ENCODE measurements at places on chromosomes 3 and 15.

GRCh38 chr3:143328451-143328850 lies 208.9 kb downstream of the CHST2 start:
- no peak for DNase-seq

- no peak for DNase-seq
Observed at GRCh38 chr3:79052054-79052681, 715.6 kb downstream of the ROBO1 start.

DNA sequence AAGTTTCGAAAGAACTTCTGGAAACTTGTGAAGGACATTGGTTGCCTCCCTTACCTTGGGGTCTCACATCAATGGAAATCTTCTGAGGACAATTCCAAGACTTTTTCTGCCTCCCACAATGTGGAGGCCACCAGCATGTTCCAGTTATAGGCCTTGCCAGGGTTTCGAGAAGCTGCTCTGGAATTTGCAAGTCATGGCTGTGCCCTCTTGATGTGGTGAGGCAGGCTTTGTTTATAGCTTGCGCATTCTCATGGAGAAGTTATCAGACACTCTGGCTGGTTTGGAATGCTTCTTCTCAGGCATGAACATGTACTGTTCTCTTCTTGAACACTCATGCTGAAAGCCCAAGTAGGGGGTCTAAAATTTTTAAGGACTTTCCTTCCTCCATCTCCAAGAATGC lies 4.1 kb downstream of the CXCR6 start:
- DNase-seq: no peak

DNA sequence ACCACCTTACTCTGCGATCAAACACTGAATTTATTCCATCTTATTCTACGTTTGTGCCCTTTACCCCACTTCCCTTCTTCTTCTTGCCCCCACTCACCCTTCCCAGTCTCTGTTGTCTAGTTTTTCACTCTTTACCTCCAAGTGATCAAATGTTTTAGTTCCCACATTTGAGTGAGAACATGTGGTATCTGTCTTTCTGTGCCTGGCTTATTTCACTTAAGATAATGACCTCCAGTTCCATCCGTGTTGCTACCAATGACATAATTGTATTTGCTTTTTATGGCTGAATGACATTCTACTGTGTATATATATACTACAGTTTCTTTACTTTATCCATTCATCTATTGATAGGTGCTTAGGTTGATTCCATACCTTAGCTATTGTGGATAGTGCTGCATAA lies 78.8 kb downstream of the PDCD6IP start:
- no peak for DNase-seq

GRCh38 chr3:186414735-186415419 lies 52.8 kb upstream of the DGKG start:
- no peak for DNase-seq

DNA sequence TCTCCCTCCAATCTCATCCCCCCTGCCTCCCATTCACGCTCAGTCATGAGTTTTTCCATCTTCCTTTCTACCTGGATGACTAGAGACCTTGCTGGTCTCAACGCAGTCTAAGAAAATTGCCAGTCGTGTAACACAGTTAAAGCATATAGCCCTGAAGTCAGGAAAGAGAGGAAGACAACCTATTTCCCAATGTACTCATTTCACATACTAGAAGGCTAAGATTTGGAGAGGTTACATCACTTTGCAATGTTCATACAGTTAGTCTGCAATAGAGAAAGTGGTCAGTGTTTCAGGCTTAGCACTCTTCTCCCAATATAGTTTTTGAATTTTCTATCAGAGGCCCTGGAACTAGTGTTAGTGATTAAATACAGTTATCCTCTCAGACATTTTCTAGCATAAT lies 278.6 kb downstream of the EDEM1 start:
- DNase-seq: no peak

- peak; percentile 40 for DNase-seq
Observed at GRCh38 chr3:58249358-58250092, 11.9 kb downstream of the ABHD6 start.

- DNase-seq: no peak
Observed at GRCh38 chr3:12328132-12328836, 39.4 kb downstream of the PPARG start.

GRCh38 chr15:36815786-36816185 lies 236.4 kb downstream of the CDIN1 start:
- no peak for DNase-seq

DNA sequence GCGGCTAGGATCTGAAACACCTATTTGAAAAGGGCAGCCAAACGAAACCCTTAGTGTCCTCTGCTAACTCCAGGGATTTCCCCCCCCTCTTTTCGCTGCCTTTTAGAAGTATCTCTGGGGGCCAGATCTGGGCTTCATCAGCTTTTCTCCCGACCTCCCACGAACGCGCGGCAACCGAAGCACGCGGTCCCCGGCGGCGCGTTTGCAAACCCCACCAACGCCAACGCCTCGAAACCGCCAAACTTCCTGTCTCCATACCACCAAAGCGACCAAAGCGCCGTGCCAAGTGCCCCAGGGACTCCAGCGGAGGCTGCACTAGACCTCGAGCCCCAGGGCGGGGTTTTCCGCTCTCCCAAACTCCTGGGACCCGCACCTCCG lies 155.8 kb upstream of the FRMD4B start:
- peak; percentile 64 for DNase-seq

- DNase-seq: no peak
Observed at GRCh38 chr3:43674345-43675085, 16.2 kb upstream of the ABHD5 start.

GRCh38 chr15:41581110-41581509 lies 22.1 kb downstream of the TYRO3 start:
- no peak for DNase-seq

- no peak for DNase-seq
Observed at GRCh38 chr3:84125201-84125721, 833.5 kb upstream of the CADM2 start.

- no peak for DNase-seq
Observed at GRCh38 chr3:191141728-191142127, 57.3 kb upstream of the OSTN start.

DNA sequence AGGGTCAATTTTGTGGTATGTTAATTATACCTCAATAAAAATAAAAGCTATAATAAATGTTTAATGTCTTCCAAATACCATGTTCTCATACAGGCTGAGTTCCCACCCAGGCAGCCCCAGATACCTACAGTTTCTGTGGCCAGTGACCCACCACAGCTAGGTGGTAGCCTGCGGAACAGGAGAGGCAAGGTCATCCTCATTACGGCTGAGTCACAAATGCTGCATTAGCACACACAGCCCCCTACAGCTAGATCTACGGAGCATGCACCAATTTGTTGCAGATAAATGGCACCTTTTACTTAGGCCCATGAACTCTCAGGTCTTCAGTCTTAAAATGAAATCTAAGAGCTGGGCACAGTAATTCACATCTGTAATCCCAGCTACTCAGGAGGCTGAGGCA lies 5.1 kb downstream of the SPATA12 start:
- DNase-seq: no peak

DNA sequence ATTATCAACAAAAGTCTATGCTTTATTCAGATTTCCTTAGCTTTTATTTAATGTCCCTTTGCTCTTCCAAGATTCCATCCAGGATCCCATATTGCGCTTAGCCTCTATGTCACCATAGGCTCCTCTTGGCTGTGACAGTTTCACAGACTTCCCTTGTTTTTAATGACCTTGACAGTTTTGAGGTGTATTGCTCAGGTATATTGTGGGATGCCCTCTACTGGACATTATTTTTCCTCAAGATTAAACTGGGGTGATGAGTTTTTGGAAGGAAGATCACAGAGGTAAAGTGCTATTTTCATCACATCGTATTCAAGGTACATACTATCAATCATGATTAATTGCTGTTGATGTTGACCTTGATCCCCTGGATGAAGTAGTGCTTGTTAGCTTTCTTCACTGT lies 99.1 kb upstream of the SMAD3 start:
- no peak for DNase-seq

- DNase-seq: no peak
Observed at GRCh38 chr3:56294286-56294685, 174.0 kb downstream of the ERC2 start.

- DNase-seq: no peak
Observed at GRCh38 chr3:159645874-159646273, 342.8 kb upstream of the IL12A start.

DNA sequence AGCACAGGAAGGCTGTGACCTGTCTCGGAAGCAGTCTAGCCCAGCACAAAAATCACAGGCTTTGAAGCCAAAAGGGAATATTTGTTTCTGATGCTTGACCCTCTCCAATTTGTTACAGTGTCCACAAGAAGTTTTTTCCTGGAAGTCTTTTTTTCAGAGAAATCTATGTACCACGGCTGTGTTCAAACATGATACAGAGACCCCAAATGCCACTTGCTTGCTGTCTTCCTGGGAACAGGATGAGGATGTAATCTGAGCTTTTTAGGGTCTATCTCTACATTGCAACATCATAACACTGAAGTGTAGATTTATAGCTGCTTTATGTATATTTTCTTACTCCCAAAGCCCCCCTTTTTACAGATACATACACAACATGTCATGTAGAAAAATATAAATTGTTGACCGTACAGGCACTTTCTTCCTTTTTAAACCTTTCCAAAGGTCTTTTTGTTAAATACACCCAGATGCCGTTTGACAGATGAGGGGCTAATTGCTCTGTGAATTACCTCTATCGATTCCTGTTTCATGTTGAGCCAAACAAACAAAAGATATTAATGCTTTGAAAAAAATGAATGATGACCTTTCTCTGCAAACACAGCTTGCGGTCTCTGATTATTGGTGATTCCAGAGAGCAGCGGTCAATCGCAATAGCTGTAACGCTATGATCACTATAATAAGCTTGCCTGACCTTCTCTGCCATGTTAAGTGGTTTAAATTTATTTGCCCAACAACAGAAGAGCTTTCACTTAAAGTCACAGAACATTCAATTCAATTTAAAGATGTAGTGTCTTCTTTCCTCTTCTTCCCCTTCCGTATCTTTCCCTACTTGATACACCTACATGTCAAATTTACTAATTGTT lies 875.9 kb upstream of the NR2F2 start:
- no peak for DNase-seq

GRCh38 chr15:85504749-85505676 lies 124.6 kb downstream of the AKAP13 start:
- DNase-seq: peak; percentile 89

DNA sequence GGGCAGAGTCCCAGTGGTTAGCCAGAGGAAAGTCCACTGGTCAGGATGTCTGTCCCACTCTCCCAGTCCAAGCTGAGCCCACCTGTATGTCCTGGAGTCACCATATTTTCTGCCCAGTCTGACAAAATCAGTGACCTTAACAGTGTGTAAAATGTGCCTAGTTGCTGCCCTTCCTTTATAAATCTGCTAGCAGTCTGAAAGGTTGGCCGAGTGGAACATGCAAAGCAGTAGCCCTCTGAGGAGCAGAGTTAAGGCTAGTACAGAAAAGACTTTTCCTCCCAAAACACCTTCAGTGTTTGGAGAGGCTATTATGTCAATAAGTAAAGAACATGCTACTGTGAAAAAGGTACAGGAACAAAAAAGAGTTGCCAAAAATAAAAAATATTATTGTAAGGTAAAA lies 15.3 kb downstream of the TTC21A start:
- no peak for DNase-seq

- no peak for DNase-seq
Observed at GRCh38 chr15:59298225-59298853, 74.3 kb downstream of the MYO1E start.

GRCh38 chr3:132461544-132461943 lies 44.2 kb downstream of the DNAJC13 start:
- DNase-seq: no peak

DNA sequence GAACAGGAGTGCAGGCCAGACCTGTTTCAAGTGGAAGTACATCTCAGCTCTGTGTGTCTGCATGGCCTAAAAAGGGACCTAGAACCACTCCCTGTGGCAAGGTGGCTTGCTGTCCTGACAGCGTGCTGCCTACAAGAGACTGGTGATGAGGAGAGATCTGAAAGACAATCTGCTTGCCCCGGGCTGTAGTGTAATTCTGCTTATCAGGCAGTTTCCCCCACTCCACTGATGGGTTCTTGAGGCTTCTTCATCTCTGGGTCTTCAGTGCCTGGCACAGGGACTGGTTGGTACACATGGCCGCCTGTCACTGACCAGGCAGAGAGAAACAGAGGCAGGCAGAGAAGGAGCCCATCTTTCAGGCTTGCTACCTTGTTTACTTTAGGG lies 57.6 kb downstream of the HEG1 start:
- DNase-seq: no peak

Measured in brain (organoid and tissue), 16 donors.